ENCODE measurements at places on chromosomes 5 and 9. TPM values are rescaled to one million over a fixed set of nuclear protein-coding genes. Genes with fewer than 3 reads are reported as not detected.

GRCh38 chr5:111254613-111255012, 30.4 kb downstream of the CAMK4 start:
- peaks cover 60% of the 10 kb centered on the region for H3K36me3 ChIP-seq
- H3K4me1 ChIP-seq = peaks cover 77% of the 10 kb centered on the region
- H3K4me3 ChIP-seq = peak overlapping the region; percentile 68
- peak; percentile 95 for DNase-seq
- H3K27me3 ChIP-seq = no peaks in the 10 kb centered on the region

The GRIA1 gene
- not detected for total RNA-seq

The FBP2 gene
- not detected for total RNA-seq

The ADGRD2 gene
- not detected for total RNA-seq

GRCh38 chr5:144377207-144377606, 206.5 kb downstream of the KCTD16 start:
- H3K4me3 ChIP-seq = no peak overlapping the region
- no peak for DNase-seq
- H3K27ac ChIP-seq = no peak overlapping the region
- no peaks in the 10 kb centered on the region for H3K36me3 ChIP-seq
- H3K4me1 ChIP-seq = no peaks in the 10 kb centered on the region

GRCh38 chr9:110601098-110601497, 21.6 kb upstream of the SVEP1 start:
- H3K27me3 ChIP-seq = peaks cover 3% of the 10 kb centered on the region
- no peak for DNase-seq
- no peak overlapping the region for H3K27ac ChIP-seq
- H3K4me3 ChIP-seq = no peak overlapping the region
- H3K4me1 ChIP-seq = no peaks in the 10 kb centered on the region

The PCDHA6 gene
- total RNA-seq = not detected

DNA sequence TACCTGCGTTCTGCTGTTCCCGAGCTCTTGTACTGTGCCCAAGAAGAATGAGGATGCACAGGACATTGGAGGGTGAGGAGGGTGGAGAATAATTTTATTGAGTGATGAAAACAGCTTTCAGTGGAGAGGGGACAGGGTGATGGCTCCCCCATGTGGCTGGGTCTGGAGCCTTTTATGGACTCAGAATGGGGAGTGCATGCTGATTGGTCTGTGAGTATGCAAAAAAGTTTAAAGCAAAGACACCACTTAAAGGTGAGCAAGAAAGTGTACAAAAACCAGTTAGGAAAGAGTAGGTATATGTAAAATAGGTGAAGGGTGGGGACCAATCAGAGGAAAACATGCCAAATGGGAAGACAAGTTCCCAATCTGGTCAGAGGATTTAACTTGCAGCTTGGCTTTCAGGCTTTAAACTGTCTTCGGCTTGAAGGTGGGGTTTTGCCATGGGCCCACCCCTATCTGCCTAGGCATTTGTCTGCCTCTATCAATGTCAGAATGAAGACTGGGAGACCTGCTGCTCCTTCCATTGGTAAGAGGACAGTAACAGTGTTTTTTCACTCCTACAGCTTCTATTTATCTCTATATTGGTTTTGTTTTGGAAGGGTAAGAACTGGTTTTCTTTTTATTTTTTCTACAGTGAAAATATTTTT, 118.0 kb upstream of the RAI14 start:
- no peak overlapping the region for H3K4me3 ChIP-seq
- no peaks in the 10 kb centered on the region for H3K36me3 ChIP-seq
- H3K27ac ChIP-seq = no peak overlapping the region
- no peak for DNase-seq
- peaks cover 22% of the 10 kb centered on the region for H3K27me3 ChIP-seq
